Body of pancreas (tissue), 4 donors: ENCODE measurements at places on chromosomes 6 and 20. TPM values are rescaled to one million over a fixed set of nuclear protein-coding genes. Genes with fewer than 3 reads are reported as not detected.

DNA sequence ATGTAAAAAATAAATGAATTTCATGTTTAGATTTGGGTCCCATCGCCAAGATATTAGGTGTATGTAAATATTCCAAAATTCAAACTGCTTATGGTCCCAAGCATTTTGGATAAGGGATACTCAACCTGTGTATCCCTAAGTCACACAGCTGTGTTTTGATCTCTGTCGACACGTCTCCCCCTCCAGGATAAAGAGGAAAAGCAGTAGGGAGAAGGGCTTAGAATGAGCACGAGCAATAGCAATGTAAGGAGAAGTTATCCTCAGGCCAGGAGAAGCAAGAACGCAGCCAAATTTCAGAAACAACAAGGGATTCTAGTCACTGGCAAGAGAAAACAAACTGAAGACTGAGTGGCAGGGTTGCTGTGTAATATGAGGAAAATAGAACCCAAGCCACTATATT, 181.2 kb downstream of the AIG1 start:
- H3K36me3 ChIP-seq: no peaks in the 10 kb centered on the region
- H3K27ac ChIP-seq: no peak overlapping the region
- peaks cover 10% of the 10 kb centered on the region for H3K4me1 ChIP-seq
- no peak for DNase-seq
- H3K27me3 ChIP-seq: no peaks in the 10 kb centered on the region

GRCh38 chr20:341682-342081, 5.2 kb upstream of the NRSN2 start:
- no peaks in the 10 kb centered on the region for H3K27me3 ChIP-seq
- H3K4me3 ChIP-seq: no peak overlapping the region
- H3K27ac ChIP-seq: no peak overlapping the region
- DNase-seq: no peak
- peaks cover 10% of the 10 kb centered on the region for H3K4me1 ChIP-seq
- no peaks in the 10 kb centered on the region for H3K36me3 ChIP-seq

GRCh38 chr6:51841626-51842025, 245.8 kb downstream of the PKHD1 start:
- no peaks in the 10 kb centered on the region for H3K27me3 ChIP-seq
- H3K36me3 ChIP-seq: no peaks in the 10 kb centered on the region
- H3K4me3 ChIP-seq: no peak overlapping the region
- no peak overlapping the region for H3K27ac ChIP-seq
- no peaks in the 10 kb centered on the region for H3K4me1 ChIP-seq

DNA sequence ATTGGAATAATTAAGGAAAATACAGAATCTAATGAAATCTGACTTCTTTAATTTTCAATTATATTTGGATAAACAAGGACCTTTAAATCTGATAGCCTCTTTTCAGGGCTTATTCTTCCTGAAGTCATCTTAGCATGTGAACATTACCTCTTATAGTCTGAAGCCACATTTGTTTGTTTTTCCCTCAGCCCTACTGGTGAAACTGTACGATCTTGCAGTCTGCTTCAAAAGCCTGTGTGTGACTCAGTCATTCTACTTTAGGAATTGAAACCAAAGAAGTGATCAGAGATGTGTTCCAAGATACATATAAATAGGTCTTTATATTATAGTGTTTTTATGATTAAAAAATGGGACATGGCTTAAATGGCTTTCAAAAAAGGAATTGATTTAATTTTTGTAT, 67.5 kb downstream of the MACROD2 start:
- H3K27me3 ChIP-seq: no peaks in the 10 kb centered on the region
- no peaks in the 10 kb centered on the region for H3K36me3 ChIP-seq
- H3K4me3 ChIP-seq: no peak overlapping the region

GRCh38 chr6:53236241-53236640, 87.6 kb upstream of the GCM1 start:
- H3K36me3 ChIP-seq: no peaks in the 10 kb centered on the region
- no peak for DNase-seq
- no peaks in the 10 kb centered on the region for H3K27me3 ChIP-seq
- no peaks in the 10 kb centered on the region for H3K4me1 ChIP-seq

GRCh38 chr6:22214314-22214713, 82.5 kb downstream of the PRL start:
- H3K27ac ChIP-seq: no peak overlapping the region
- H3K36me3 ChIP-seq: no peaks in the 10 kb centered on the region
- no peak overlapping the region for H3K4me3 ChIP-seq
- DNase-seq: no peak

DNA sequence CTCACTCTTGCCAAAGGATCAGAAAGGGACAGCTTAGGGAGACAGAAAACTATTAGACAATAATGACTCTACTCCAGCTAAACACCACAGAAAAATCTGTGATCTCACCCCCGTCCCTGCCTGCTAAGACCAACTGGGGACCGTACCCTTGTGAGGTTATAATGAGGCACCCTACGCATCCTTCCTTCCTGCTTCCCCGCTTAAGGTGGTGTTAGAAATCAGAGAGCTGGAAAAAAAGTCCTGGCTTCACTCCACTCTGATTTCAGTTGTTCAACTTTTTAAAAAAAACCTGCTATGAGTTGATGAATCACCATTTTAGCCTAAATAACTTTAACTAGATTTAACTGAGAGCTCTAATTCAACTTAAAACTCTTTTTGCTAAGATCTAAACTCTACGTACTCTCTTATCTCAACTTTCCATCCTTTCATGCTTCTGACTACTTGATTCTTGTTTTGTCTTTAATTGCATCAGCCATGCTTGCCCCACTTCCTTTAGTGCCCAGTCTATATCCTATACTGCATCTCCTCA, 35.8 kb upstream of the TMEM14A start:
- H3K27ac ChIP-seq: no peak overlapping the region
- DNase-seq: no peak
- H3K4me1 ChIP-seq: peaks cover 3% of the 10 kb centered on the region

GRCh38 chr6:67663105-67663895, 971.8 kb upstream of the ADGRB3 start:
- no peaks in the 10 kb centered on the region for H3K27me3 ChIP-seq
- H3K36me3 ChIP-seq: no peaks in the 10 kb centered on the region
- no peak overlapping the region for H3K4me3 ChIP-seq
- DNase-seq: no peak

- H3K4me3 ChIP-seq: no peak overlapping the region
- no peak overlapping the region for H3K27ac ChIP-seq
- H3K36me3 ChIP-seq: no peaks in the 10 kb centered on the region
- peaks cover 16% of the 10 kb centered on the region for H3K4me1 ChIP-seq
- no peaks in the 10 kb centered on the region for H3K27me3 ChIP-seq
Measured at GRCh38 chr6:142893088-142893487, 51.9 kb downstream of the HIVEP2 start.

DNA sequence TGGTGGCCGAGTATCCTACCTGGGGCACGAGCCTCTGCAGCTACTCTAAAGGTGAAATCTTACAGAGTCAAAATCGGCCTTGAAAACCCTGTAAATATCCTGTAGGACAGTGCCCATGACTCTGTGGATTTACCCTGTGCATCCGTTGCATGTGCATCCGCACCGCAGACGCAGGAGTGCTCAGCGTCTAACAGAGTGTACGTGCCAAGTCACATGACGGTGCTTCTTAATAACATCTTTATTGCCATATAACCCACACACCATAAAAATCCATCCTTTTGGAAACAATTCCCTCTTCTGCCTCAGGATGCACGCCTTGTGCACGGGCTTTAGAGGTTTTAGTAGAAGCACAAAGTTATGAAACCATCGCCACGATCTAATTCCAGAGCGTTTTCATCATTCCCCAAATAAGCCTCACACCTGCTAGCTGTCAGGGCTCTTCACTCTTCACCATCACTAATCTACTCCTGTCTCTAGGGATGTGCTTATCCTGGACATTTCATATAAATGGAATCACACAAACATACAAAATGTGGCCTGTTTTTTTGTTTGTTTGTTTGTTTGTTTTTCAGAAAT, 384.5 kb upstream of the SULF2 start:
- H3K4me3 ChIP-seq: no peak overlapping the region
- H3K4me1 ChIP-seq: peaks cover 12% of the 10 kb centered on the region
- no peaks in the 10 kb centered on the region for H3K27me3 ChIP-seq

DNA sequence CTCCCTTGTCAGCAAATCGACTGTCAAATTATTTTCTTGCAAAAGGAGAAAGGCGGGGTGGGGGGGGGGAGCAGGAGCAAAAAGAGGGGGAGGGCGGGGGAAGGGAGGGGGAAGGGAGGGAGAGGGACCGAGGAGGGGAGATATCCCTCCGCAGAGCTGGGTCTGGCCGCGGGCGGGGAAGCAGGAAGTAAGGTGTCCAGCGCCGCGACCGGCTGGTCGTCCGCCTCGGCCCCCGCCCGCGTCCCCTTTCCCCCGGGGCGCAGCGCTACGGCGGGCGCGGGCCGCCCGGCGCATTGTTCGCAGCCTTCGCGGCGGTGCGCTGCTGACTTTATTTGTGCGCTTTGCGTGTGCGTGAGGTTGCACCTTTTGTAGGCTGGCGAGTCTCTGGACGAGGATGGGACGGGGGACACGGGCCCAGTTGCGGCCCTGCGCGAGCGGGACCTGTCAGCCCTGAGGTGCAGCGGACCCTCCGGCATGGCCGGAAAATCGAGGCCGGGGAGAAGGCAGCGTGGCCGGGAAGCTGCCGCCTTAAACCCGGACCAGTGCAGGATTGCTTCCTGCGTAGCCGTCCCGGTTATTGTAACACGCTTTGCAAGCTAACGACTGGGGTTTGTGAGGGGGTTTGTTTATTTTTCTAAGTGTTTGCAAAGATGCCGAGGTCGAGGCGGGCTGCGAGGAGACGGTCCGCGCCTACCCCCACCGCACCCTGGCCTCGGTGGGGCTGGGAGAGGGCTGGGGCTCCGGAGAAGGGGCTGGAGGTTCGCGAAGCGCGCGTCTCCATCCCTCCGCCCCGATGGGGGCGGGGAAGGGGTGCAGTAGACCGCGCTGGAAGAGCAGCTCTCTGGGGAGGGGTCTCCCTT, 675 bp upstream of the TRERF1 start:
- no peaks in the 10 kb centered on the region for H3K27me3 ChIP-seq
- peak overlapping the region; percentile 87 for H3K27ac ChIP-seq
- H3K36me3 ChIP-seq: no peaks in the 10 kb centered on the region
- DNase-seq: peak; percentile 77

DNA sequence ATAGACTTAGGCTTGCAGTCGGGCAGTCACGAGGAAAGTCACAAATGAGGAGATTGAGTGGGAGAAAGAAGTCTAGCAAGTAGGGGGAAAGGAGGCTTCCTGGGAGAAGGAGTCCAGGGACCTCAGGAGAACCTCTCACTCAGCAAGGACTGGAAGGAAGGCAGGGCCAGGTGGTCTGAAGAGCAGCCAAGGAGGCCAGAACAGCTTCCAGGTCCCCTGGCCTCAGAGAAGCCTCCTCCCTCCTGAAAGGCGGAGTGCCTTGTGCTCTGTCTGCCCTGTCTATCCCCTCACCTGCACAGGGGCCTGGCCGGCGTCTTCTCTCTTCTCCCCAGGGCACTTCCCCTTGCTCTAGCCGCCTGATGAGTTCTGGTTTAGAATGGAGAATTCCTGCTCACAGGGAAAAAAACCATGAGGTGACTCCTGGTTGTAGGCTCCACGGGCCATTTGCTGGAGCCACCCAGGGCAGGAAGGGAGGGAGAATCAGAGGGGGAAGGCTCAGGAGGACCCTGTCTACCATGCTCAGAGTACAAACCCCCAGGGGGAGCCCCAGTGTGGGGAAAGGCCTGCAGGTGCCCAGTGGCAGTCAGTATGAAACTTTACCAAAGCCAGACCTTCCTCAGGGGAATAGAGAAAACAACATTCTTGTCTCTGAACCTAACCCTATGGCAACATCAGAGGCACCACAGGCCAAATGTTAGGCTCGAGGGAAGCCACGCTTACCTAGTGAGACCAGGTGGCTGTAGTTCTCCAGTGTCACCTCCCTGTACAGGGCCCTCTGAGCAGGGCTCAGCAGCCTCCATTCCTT, 11.2 kb downstream of the ZNF337 start:
- no peaks in the 10 kb centered on the region for H3K27me3 ChIP-seq
- peaks cover 10% of the 10 kb centered on the region for H3K36me3 ChIP-seq
- no peak for DNase-seq
- no peak overlapping the region for H3K27ac ChIP-seq

GRCh38 chr6:107180099-107180498, 64.8 kb upstream of the BEND3 start:
- no peaks in the 10 kb centered on the region for H3K27me3 ChIP-seq
- no peak for DNase-seq
- H3K4me3 ChIP-seq: no peak overlapping the region
- H3K36me3 ChIP-seq: no peaks in the 10 kb centered on the region
- no peak overlapping the region for H3K27ac ChIP-seq

DNA sequence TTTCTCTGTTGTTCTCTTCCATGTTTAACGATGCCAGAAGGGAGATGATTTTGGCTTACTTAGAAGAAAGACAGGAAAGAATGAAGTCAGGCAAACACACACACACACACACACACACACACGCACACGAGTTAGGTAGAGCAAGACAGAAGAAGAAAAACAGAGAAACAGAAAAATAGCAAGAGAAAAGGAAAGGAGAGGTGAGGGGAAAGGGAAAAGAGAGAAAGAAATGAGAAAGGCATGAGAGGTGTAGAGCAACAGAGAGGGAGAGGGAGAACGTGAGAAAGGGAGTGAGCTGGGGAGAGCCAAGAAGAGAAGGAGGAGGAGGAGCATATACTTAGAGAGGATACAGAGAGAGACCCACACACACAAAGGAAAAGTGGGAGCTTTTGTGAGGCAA, 385.3 kb downstream of the DOK5 start:
- H3K27me3 ChIP-seq: no peaks in the 10 kb centered on the region
- H3K36me3 ChIP-seq: no peaks in the 10 kb centered on the region
- no peak overlapping the region for H3K27ac ChIP-seq
- DNase-seq: no peak
- no peak overlapping the region for H3K4me3 ChIP-seq

ASF1A gene
- 6.3 TPM for total RNA-seq

OTOR gene
- not detected for total RNA-seq

SLC22A3 gene
- total RNA-seq: not detected

TRPC4AP gene
- 57.4 TPM for total RNA-seq

IER3 gene
- total RNA-seq: 46.4 TPM
